Stimulated activated CD4-positive, alpha-beta T cell treated with anti-CD3 and anti-CD28 coated beads, Interleukin-1b, Interleukin-23, amount 100 ng/mL, for 1 hour (primary cell): ENCODE measurements at places on chromosomes 2 and 18.

DNA sequence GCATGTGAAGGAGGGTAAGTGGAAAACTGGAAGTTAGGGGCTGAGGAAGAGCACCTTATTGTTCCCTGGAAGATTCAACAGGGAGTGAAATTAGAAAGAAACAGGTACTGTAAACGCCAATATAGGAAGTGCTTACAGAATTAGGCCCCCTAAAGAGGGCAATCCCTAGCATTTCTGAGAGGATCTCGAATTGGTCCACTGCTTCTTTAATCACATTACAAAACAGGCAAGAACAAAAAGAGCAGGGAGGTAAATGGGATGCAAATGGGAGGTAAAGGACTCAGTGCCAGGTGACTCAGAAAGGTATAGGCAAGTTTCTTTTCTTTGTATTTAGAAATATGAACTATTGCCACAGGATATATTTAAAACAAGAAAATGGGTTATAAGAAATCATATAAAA, 116.4 kb upstream of the FANCL start:
- DNase-seq = no peak

- no peak for DNase-seq
Observed at GRCh38 chr2:45233301-45233700, 224.0 kb upstream of the SIX2 start.

DNA sequence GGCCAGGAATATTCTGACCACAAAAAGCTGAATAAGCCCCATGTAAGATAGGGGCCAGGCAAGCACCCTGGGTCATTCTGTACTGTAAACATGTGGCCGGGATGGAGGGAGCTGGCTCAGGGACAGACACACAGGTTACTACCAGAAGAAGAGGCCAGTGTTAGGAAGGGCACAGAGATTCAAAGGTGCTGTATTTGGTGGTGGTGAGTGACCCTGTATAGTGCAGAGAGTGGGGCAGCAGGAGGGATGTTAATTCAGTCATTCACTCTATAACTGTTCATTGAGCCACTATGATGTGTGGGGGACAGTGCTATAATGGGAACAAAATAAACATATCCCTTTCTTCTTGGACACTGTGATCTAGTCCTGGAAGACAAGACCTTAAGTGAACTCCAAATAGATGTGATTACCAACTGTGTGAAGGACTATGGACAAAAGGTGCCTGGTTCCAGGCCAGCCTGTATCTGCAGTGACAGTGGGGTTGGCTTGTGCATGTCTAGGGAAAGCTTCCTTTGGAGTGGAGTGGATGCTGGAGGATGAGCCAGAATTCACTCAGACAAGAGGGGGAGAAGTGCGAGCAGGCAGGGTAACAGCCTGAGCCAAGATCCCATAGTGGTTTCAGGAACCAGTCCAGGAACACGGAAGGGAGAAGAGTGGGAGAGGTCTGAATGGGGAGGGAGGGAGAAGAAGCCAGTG, 8.3 kb downstream of the MOCOS start:
- no peak for DNase-seq

DNA sequence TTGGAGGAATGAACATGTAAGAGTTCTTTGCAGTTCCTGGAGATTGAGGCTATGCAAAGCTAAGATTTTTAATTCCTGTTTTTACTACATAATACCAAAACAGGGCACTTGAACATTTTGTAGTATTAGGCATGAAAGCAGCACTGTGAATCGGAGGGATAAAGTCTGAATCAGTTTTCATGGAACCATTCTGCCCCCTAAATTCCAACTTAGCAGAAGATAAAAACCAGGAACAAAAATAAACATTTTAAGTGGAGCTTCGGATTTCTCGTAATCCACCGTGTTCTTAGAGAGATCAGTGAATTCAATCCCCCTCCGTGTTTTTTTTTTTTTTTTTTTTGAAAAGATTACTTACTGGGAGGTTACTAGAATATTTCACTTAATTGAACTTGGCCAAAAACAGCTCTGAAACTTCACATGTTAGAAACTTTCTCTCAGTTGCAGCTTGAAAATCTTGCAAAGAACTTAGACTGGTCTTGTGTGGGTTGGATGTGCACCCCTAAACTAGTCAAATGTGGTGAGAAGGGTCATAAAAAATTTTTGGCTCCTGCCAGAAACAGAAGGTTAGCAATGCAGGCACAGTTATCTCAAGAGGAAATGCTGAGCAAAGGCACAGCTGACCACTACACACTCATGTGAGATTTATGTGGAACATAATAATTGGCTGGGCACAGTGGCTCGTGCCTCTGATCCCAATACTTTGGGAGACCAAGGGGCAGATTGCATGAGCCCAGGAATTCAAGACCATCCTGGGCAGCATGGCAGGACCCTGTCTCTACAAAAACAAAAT, 145.4 kb upstream of the RNF152 start:
- DNase-seq = no peak

DNA sequence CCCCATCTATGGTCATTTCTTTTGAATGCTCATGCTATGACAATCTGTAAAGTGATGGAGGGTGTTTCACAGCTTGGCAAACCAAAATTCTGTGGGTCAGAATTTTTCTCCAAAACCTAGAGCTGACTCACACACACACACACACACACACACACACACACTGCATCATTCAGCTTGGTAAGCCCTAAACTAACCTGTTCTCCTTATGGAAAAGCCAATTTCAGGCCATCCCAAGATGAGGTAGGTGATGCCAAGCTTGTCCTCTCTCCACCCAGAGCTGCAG, 45.0 kb upstream of the NRP2 start:
- DNase-seq = no peak

DNA sequence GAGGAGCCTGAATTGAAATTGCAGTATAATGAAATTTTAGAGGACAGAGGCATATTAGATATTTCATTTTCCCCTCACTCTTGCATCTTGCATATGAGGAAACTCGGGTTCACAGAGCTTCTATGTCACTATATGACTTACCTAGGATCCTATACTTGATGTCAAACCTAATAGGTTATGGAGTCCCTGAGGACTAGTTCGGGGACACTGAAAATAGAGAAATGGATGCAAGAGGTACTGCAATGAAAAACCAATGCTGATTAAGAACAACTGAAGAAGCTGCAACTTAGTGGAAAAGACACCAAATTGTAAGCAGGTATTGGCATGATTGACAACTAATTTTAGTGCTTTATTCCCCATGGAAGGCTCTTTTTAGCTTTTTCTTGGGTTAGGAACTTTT, 210.1 kb downstream of the IKZF2 start:
- DNase-seq = no peak

- DNase-seq = no peak
Observed at GRCh38 chr2:170582751-170583463, 132.2 kb upstream of the SP5 start.

DNA sequence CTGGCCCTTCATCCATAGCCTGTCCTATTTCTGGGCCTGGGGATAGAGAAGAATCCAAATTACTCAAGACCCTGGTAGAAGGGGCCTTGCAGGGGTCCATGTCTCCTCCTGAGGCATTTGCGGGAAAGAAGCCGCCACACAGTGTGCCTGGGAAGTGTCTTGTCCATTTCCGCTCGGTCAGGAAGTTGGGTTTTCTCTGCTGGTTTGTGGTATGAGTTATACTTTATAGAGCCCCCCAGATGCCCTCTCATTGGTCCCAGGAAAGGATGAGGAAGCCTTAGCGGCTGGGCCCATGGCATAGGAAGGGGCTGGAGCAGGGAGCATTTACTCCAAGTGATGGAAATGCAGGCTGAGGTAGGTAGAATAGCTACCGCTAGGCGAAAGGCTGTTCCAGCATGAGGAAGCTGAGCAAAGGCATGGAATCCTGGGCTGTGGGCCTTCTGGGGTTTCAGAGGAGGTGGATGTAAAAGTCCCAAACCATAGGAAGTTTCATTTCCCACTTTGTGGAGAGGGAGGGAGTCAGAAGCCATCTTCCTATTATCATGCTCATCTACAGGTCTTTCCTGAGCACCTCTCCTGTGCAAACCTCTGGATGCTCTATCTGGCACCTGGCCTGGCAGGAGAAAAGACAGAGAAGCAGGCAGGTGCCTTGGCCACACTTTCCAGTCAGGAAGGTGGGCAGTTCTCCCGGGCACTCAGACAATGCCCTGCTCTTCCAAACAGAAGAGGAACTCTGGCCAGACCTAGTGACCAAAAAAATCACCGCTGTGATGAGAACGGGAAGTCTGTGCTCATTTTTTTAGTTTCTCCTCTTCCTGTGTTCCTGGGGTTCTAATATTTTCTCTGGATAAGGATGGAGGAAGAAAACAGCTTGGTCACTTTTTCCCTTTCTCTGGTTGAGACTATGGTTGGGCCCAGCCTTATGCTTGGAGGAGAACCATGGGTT, 2.6 kb upstream of the CD207 start:
- no peak for DNase-seq

- DNase-seq = no peak
Observed at GRCh38 chr2:18791172-18791797, 201.9 kb upstream of the NT5C1B start.

DNA sequence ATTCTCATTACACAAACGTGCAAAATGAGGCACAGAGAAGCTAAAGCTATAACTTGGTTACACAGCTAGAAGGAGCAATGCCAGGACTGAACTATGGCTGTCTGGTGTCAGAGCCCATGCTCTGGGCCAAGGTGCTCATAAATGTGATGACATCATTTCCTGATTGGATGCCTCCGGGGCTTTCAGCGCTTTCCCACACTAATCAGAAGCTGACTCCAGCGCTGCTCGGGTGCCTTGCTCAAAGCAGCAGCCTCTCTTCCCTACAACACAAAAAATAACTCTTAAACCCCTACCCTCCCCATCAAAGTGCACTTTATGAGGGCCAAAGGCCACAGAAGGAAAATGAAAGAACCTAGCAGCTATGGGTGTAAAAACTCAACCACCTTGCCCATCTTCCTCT, 90.7 kb downstream of the STK39 start:
- no peak for DNase-seq

GRCh38 chr2:112733456-112733855, 12.6 kb downstream of the NT5DC4 start:
- DNase-seq = no peak

- DNase-seq = no peak
Observed at GRCh38 chr2:14601156-14601770, 31.3 kb upstream of the LRATD1 start.

DNA sequence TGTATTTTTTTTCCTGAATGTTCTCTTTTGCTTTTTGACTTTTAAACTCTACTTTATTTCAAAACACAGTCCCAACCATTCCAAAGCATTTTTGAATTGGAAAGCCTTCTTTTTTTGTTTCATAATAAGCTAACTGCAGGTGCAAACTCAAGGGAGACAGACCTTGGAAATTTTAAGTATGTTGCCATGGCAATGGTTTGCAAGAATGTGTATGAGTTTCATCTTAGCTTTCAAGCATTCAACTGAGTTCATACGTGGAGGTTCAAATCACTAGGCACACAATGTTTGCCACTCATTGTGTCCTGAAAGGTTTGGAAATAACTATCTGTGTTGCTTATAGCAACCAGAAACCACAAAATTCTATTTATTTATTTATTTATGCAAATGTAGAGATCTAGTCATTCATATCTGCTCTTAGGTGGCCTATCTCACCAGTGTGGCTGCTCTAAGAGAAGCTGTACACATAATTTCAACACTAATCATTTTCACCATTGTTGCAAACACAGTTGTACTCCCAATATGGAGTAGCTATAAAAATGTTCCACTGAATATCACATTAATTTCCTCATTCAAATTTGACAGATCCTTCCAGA, 805.7 kb upstream of the FSHR start:
- no peak for DNase-seq

DNA sequence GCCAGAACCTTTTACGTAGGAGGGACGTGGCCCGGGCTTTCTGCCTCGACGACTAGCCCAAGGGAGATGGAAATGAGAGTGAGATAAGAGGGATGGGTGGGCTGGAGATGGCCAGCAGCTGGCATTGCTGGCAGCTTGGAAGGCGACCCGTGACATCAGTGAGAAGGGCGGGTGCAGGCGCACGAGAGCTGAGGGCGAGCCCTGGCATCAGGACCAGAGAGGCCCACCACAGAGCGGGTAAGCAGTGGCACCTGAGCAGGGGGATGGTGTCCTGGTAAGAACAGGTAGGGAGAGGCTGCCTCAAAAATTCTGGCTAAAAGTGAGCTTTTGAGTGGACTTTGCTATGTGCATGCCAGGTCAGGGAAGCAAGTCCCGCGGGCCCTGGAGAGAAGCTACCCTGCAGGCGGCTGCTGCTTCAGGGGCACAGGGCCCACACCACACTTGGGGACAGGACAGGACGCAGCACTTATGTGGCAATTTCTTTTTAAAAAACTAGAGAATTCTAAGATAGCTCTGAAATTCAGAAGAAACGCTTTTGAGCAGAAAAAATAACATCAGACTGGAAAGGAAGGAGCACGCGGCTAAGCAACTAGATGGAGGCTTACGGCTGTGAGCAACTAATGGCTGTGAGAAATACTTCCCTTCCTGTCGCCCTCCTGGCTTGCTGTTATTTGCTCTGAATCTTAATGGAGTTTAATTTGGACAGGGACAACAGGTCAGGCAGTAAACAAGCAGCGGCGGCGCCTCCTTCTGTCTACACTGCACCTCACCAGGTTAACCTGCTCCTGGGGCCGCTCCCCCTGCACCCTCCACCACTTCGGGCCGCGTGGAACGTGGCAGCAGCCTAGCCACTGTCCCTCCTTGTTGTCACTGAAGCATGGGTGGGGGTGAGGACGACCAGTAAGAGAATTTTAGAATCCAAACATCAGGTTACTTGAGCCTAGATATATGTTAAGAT, 20.5 kb downstream of the THAP4 start:
- no peak for DNase-seq

GRCh38 chr2:16055848-16056580, 115.7 kb downstream of the MYCN start:
- no peak for DNase-seq
